Effector memory CD4-positive, alpha-beta T cell (primary cell): ENCODE measurements at places on chromosomes 2 and 18.

DNA sequence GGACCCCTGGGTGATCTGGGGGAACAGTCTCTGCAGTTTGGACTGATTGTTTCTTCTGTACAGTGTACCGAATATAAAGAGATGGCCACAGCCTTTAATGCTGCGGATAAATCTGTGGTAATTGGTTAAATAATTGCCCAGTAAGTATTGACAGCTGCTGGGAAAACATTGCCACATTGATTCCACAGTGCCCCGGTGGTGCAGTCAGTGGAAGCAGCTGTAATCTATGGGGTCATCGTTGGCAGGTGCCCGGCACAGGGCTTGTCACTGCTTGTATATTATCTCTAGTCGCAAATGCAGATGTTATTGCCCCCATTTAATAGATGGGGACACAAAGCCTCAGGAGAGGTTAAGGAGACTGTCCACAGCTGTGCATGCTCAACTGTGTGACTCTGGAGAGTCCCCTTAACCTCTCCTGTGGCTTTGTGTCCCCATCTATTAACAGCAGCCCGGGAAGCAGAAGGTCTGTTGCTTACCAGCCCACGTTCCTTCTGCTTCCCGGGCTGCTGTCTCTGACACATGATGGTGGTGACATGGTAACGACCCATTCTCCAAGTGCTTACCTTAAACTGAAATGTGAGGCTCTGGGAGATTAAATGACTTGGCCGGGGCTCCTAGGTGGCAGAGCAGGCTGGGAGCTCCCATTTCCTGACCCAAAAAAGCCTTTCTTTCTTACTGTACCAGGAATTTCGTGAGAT, 76.9 kb downstream of the NCK2 start:
- no peak for DNase-seq

DNA sequence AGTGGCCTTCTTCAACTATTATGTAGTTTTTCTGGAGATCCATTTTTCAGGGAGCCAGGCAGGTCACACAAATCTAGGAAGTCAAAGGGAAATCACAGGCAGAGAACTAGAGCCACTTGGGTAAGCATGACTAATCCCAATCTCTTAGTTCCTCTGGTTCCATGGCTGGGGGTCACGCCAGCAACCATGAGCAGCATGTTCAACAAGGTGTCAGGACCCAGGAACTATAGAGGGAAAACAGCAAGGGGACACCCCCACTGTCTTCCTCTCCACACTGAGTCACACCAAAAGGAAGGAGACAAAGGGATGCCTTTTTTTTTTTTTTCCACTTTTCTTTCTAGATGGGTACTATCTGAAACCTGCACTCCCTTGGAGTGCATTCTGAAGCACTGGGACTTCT, 250.9 kb downstream of the OTX1 start:
- no peak for DNase-seq

- no peak for DNase-seq
These were observed 99.9 kb upstream of the NABP1 start for GRCh38 chr2:191578031-191578430.

GRCh38 chr2:37764739-37765138, 93.3 kb upstream of the CDC42EP3 start:
- DNase-seq = no peak

DNA sequence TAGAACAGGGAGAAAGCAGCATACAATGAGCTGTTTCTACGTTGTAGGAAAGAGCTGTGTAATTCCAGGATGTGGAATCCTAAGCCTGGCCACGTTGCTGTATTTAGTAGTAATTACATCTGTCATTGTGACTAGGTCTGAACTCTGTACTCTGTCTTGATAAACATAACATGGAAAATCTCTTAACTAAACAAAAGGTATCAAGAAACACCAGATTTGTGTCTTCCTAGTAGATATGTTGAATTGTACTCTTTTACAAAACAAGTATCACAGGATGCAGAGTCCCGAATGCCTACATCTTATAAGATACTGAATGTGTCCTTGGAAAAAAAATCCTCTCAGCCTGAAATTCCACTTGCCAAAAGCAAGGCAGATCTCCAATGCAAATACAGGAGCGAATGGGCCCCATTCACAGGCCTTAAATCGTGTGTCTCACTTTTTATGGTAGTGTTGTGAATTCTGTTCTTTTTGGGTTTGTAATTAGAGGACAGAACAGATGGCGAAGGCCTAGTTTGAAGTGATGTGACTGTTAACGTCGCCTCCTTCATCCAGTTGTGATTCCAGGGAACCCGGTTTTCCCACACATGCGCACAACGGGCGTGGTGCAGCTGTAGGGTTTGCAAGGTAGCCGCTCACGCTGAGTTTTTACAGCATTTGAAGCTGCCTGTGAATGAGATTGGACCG, 246.5 kb downstream of the GBX2 start:
- DNase-seq = no peak

DNA sequence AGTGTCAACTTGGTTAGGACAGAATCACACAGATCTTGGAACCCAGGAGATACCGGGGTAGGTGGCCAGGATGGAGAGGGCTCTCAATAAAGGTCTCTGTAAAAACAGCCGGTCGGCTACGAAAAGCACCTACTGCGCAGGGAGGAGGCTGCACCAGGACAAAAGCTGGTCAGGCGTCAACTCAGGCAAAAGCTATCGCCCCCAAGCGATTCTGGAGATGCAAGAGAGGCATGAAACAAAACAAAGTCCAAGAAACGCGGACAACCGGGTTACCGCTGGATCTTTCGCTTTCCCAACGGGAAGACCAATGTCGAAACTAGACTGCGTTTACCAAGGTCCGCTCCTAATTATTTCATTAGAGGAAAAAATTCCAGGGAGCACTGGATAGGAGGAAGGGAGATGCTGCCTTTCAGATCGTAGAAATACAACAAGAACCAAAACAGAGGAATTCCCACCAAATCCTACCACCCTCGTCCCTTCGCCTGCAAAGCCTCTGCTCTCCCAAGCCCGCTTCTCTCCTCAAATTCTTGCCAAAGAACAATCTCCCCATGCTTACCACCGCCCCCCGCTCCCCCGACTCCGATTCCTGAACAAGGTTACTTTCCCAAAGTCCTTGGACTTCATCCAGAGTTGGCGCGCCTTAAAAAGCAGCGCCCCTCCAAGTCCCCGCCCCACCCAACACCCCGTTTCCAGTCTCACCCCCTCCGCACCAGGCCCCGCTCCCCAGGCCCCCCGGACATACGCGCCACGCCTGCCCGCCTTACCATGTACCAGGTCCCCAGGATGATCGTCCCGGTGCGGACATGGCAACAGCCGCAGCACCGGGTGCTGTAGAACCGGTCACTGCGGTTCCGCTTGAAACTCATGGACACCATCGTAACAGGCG, 539 bp downstream of the LAPTM4A start:
- DNase-seq = no peak

GRCh38 chr18:57433934-57434535, 1.1 kb upstream of the ONECUT2 start:
- DNase-seq = no peak

- DNase-seq = no peak
These were observed 23.5 kb upstream of the RHOB start for GRCh38 chr2:20423359-20423758.

- DNase-seq = no peak
These were observed 20.8 kb upstream of the GCG start for GRCh38 chr2:162172802-162173370.

DNA sequence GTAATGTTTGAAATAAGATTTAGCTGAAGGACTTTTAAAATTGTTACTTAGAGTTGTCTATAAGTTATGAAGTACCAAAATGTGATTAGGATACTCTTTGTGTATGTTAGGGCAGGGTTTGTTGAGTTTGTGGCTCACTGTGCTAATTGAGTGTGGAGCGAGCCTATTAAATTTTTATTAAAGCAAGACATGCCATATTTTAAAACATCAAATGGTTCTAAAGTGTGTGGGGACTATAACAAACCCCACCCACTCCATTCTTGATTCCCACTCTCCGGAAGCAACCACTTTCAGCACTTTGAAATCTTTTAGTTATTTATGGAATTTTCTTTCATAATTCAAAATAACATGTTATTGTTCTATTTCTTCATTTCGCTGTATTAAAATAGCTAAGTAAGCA, 1.8 kb downstream of the HNMT start:
- DNase-seq = no peak

DNA sequence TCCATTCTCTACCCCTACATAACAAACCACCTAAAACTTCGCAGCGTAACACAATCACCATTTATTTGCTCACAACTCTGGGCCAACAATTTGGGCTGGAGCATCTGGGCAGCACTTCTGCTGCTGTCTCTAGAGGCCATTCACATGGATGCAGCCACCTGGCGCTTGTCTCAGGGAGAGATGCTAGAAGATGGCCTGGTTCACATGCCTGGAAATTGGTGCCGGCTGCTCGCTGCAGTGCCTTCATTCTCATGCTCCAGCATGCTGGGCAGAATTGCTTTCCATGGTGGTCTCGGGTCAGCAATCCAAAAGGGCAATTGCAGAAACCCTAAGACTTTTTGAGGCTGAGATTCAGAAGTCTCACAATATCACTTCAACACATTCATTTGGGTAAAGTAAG, 157.4 kb downstream of the SUCLG1 start:
- no peak for DNase-seq

- no peak for DNase-seq
These were observed 761.2 kb upstream of the ACVR2A start for GRCh38 chr2:147083664-147084063.

- no peak for DNase-seq
These were observed 791.3 kb downstream of the PLCL1 start for GRCh38 chr2:198595721-198596120.

DNA sequence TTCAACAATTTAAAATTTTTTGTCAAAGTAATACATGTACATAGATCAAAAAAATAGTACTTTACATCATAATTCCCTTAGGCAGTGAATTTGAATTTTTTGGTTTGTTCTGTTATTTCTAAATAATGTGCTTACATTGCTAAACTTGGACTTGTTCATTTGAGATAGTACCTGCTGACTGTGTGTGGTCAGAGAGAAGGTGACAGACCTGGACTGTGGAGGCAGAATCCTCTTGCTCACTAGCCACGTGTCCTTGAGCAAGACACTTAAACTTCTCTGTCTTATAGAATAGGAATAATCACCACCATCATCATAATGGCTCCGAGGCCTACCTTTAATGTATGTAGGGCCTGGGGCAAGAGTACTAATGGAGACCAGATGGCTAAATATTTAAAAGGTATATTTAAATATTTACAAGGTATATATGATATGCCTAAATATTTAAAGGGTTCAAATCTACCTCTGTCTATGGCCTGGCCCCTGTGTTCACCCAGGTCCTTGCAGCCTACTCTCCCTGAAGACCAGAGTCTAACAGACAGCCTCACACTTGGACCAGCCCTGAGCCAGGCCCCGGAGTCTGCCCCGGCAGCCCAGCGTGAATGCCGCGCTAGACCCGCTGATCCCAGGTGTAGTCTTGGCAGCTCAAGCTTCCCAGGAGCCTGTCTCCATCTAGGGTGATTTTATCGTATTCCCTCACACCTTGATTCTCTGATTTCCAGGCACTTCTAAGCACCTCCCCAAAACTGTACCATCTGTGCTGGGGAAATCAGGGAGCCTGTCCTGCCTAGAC, 33.5 kb downstream of the ZNF532 start:
- no peak for DNase-seq

- no peak for DNase-seq
These were observed 5.4 kb downstream of the VIT start for GRCh38 chr2:36701918-36702317.

GRCh38 chr2:149661844-149662243, 74.3 kb upstream of the MMADHC start:
- no peak for DNase-seq
